ENCODE measurements at places on chromosomes 5 and 9. TPM values are rescaled to one million over a fixed set of nuclear protein-coding genes. Genes with fewer than 3 reads are reported as not detected.

- peak; percentile 33 for DNase-seq
These were observed 28.7 kb upstream of the MYOT start for GRCh38 chr5:137838976-137839375.

DNA sequence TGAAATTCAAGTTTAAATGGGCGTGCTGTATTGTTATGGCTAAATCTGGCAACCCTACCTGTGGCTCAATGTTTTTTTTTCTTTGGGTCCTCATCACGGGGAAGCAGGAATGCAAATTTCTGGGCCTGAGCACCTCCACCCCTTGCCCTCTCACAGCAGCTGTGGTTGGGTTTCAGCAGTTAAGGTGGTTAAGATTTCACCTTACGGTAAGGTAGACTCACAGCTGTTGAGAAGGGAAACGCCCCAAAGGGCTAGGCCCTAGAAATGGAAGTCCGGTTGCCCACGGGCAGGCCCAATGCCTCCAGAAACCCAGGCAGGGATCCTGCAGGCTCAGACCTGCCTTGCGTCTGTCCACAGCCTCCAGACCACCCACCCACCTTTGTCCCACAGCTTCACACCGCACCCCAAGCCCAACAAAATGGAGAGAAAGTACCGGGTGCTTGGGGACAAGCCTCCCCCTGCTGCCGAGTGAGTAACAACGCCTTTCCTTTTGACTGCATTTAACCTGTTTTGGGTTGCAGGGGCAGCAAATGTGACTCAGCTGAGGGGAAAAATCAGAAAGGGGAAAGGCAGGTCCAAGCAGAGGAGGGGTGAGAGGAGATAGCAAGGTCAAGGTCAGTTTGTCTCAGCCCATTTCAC is 48.1 kb upstream of the TDRD7 start:
- DNase-seq = no peak

DNA sequence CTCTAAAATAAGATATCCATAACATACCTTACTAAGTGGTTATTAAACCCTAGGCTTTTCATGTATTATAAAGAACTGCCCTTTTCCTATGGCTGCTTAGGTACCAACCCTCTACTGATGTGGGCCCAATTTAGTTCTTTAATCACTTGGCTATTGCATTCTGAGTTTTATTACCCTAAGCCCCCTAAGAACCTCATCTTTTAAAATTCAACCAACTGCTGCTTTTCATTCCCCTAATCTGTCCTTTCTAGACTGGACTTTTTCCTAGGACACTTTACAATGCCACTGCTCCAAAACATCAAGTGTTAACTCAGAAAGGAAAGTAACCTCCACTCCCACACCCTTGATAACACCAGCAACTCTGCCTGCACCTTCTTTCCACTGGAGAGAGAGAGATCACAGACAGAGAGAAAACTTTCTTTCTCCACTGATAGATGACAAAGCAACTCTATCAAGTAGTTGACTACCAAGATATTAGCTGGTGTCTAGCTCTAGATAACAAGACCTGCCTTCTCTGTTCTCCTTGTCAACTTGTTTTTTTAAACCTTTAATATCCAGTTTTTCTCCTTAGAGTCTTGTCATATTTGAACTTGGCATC is 27.3 kb downstream of the ELL2 start:
- DNase-seq = no peak

DNA sequence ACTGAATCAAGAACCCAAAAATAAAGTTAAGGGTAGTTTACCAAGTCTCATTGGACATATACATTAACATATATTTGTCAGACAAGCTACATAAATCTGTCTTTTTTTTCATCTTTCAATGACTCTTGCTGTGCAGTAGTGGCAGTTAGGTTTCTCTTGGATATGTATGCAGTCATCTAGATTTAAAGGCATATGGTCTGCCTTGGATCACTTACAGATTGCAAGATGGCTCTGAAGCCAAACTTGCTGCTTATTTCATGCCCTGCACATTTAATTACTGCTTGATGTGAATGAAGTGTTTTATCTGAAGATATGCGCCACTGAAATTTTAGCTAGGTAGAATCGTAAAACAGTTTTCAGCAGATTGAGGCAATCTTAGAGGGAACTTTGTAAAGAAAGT is 18.6 kb upstream of the MAN2A1 start:
- DNase-seq = no peak

SYK gene
- not detected for total RNA-seq

CEP120 gene
- total RNA-seq = 24.0 TPM

All from G401 (cell line).